Urothelium cell line (cell line): ENCODE measurements at places on chromosomes 1 and 21.

GRCh38 chr1:113394043-113394862 is 3.9 kb downstream of the MAGI3 start:
- DNase-seq, result no peak

DNA sequence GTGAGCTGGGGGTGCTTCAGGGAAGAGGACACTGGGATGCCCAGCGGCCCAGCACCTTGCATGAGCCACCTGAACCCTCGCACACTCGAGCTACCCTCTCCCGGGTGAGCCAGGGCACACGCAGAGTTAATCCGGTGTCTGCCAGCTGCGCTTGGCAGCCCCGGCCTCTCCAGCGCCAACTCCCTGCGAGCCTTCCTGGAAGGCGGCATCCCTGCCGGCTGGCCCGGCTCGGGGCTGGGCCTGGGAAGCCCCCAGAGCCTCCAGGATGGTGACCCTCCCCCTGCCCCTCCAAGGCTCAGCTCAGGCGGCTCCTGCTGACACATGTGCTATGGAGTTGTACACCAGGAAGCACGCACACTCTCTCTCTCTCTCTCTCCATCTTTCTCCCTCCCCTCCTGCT is 48.7 kb downstream of the RAP1GAP start:
- DNase-seq, result no peak

DNA sequence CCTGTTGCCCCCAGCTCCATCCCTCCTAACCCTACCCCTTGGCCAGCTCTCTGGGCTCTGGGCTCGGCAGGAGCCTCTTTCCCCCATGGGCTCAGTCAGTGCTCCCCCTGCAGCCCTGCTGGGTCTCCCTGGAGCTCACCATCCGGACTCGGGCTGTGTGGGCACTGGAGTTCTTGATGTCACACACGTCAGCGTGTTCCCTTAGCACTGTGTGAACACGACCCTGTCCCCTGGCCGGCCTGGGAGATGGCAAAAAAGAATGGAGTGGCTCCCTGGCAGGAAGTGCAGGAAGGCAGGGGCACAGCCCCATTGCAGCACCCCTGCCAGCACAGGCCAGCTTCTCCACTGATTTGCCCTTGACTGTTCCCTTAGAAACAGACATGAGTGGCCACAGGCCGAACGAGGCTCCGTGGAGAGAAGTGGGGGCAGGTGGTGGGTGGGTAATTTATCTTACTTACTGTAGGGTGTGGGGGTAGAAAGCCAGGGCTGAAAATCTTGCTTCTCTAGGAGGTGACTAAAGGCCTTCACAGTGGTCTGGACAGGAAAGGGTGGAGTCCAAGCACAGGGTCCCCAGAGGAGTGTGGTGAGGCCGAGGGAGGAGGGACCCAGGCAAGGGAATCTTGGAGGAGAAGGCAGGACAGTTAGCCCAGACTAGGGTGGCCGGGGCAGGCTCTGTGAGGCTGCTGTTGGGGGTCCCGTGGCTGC is 381.7 kb upstream of the VAMP3 start:
- DNase-seq, result no peak

- DNase-seq, result no peak
Measured at GRCh38 chr1:42259059-42259738, 75.8 kb downstream of the FOXJ3 start.

- DNase-seq, result no peak
Measured at GRCh38 chr1:237891979-237892378, 1.3 kb upstream of the ZP4 start.

DNA sequence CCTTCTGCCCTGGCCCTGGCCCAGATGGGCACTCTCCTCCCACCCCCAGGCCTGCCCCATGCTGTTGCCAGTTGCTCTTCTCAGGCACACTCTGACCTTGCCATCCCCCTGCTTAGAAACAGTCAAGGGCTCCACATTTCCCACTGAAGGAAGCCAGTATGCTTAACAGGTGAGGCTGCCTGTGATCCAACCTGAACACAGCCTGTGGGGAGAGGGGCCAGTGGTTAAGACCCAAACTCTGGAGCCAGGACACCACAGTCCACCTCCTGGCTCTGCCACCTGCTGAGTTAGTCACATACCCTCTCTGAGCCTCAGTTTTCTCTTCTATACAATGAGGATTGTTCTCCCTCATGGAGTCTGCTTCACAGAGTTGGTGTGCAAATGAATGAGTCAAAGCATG is 526.9 kb downstream of the MATN1 start:
- no peak for DNase-seq

- DNase-seq, result no peak
Measured at GRCh38 chr1:229092377-229093237, 178.3 kb upstream of the RAB4A start.

DNA sequence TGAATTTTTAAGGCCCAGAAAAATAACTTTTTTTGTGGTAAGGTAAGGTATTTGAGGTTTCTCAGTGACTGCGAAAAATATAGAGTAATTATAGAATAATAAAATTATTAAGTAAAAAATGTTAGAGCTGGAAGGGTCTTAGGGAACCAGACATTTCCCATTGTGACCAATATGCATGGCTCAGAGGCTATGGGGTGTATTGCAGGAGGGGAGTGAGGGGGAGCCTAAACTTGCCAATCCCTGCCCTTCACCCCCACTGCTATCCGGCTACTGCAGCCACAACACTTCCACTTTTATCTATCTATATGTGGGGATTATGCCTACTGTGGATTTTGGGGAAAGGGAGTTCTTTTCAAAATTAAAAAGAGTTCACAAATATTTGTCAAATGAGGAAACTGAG is 7.6 kb upstream of the GADD45A start:
- no peak for DNase-seq

- no peak for DNase-seq
Measured at GRCh38 chr1:55803429-55803828, 588.3 kb upstream of the USP24 start.

DNA sequence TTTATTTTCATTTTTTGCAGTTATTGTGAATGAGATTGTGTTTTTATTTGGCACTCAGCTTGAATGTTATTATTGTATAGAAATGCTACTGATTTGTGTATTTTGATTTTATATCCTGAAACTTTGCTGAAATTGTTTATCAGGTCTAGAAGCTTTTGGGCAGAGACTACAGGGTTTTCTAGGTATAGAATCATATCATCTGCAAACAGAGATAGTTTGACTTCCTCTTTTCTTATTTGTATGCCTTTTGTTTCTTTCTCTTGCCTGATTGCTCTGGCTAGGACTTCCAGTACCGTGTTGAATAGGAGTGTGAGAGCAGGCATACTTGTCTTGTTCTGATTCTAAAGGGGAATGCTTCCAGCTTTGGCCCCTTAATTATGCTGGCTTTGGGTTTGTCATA is 27.3 kb downstream of the ZNF691 start:
- DNase-seq, result no peak

DNA sequence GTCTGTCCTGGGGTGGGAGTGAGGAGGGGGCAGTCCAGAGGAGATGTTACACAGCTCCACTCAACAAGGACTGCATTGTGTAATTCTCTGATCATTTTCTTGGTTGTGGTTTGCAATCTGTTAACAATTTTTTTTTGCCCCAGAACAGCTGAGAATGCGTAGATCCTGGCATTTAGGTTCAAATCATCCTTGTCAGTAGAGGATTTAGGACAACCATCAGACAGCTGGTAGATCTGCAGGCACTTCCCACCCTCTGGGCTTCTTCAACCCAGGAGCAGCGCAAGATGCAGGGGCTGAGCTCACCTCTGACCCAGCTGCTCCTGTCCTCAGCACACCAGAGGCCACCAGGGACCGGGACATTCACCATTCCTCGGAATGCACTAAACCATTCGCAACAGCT is 13.5 kb downstream of the BCAR3 start:
- no peak for DNase-seq

DNA sequence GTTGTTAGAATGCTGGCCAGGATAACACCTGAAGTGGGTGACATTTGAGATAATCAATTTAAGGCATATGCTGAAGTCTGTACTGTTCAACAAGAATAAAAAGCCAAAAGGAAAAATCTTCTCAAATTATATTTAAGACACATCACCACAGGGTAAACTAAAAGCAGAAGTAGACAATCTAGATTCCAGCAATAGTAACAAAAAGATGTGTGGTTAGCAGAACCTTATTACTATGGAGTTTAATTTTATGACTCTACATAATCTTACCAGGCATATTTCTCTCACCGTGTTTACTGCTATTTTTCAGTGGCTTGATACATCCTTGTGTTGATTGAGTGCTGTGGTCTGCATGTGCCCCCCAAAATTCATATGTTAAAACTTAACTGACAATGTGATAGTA is 300.4 kb upstream of the ZP4 start:
- DNase-seq, result no peak

- DNase-seq, result no peak
Measured at GRCh38 chr1:20575541-20576336, 13.2 kb upstream of the CDA start.

DNA sequence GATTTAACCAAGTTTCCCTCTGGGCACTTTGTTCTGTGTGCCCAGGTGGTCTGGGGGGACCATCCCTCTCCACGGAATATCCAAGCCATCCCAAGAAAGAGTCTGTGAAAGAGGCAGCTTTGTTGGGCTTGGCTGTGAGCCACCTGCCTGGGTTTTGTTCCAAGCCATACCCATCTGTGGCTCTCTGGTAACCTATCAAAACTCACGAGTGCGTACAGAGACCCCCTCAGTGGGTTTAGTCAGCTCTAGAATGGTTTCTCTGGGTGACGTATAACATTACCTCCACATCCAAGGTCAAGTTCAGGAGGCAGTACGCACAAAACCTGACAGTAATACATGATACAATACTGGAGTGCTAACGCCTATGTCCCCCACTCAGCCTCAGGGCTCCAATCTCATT is 54.2 kb downstream of the DNTTIP2 start:
- DNase-seq, result no peak

DNA sequence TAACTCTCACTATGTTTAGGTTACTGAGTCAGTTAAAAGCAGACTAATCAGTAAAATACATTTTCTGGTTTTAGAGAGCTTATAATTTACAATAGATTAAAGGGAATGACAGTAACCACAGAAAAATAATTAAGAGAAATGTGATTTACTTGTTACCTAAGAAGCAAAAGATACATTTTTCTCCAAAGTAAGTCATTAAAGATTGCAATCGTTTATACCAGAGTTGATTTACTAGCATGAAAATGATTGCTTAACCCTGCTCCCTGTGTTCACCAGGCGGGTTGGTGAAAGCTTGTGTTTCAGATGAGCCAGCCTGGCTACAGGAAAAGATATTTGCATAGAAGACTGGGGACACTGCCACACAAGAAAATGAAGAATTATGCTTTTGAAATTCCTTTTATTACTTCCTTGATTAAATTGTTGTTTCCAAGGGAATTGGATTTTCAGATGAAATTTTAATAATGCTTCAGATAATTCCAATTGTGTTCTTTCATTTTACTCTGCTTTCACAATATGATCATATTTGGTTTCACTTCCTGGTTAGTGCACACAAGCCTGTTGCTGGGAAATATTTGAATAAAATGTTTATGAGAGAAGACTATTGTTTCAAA is 27.9 kb downstream of the LRRC8B start:
- DNase-seq, result no peak

DNA sequence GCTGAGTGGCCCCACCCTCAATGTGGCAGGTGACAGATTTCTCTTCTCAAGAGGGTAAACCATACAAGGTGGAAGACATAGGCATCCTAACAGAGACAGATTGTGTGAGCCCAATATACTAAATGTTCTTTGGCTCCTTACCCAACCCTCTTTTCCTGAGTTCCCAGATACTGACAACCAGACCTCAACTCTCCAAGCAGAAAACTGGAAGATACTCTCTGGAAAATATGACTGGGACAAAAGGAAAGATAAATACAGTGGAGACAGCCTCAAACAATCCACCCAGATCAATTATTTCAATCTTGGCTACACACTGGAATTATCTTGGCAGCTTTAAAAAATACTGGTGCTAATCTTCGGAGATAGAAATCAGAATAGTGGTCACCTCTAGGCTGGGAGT is 6.5 kb downstream of the EVI5 start:
- DNase-seq, result no peak

DNA sequence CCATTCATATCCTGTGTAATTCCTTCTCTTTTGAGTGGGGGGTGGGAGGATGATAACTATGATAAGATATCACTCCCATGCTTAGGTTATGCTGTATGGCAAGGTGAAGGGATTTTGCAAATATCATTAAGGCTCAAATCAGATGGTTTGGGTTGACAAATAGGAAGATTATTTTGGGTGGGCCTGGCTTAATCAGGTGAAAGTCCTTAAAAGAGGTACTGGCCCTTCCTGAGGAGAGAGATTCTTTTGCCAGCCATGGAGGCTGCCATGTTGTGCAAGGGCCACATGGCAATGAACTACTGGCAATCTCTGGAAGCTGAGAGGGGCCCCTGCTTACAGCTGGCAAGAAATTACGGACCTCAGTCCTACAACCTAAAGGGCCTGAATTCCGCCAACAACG is 174.6 kb upstream of the FOXD3 start:
- DNase-seq, result no peak

- no peak for DNase-seq
Measured at GRCh38 chr1:117070124-117070523, 10.0 kb downstream of the TTF2 start.

DNA sequence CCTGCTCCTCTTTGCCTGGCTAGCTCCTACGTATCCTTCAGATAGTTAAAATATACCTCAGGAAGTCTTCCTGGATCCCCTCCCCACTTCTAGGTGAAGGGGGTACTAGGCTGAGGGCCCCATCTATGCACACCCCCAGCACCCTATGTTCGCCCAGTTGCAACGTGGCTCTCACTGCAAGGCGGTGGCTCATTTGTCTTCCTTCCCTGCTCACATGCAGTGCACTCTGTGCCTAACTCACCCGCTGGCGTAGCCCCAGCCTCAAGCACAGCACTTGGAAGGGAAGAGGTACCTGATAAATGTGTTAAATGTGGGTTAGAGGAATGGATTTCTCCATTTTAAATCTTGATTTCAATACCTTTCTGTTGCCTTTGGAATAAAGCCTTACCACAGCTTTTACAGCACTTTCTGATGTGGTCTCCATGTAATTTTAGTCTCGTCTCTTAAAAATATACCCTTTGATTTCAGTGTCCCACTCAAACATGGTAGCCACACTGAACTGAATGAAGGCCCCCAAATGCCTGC is 39.3 kb downstream of the L1TD1 start:
- no peak for DNase-seq

GRCh38 chr1:20271498-20272400 is 18.9 kb upstream of the VWA5B1 start:
- no peak for DNase-seq

GRCh38 chr1:116690849-116691406 is 23.4 kb upstream of the IGSF3 start:
- DNase-seq, result no peak

GRCh38 chr1:168736520-168736919 is 7.5 kb upstream of the DPT start:
- no peak for DNase-seq

GRCh38 chr1:9375912-9376311 is 83.2 kb downstream of the SPSB1 start:
- DNase-seq, result no peak
